Activated B cell treated with CpG ODN at 0.5 μM for 24 hours (primary cell): ENCODE measurements at places on chromosomes 1 and 21.

- peak; percentile 13 for DNase-seq
Measured at GRCh38 chr21:45279446-45280177, 8.1 kb downstream of the POFUT2 start.

- no peak for DNase-seq
Measured at GRCh38 chr21:38472412-38473108, 25.7 kb downstream of the ERG start.

- no peak for DNase-seq
Measured at GRCh38 chr1:218069180-218069579, 215.9 kb upstream of the RRP15 start.

- DNase-seq: no peak
Measured at GRCh38 chr1:221987860-221988520, 246.1 kb upstream of the DUSP10 start.

DNA sequence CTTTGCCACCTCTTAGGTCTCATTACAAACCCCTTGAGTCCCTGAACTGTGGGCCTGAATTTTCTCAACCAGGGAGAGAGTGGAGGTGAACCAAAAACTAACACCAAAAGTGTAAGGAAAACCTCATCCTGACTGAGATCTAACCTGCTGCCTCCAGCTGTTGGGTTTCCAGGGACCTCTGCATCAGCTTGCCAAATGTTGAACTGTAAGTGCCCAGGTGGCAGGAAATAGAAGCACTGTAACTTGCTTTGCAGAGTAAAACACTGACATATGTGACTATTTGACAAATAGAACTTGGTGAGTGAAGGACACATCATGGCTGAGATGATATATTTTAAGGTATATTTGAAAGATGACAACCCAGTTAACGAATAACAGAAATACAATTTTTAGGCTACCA is 48.4 kb upstream of the NR5A2 start:
- no peak for DNase-seq

DNA sequence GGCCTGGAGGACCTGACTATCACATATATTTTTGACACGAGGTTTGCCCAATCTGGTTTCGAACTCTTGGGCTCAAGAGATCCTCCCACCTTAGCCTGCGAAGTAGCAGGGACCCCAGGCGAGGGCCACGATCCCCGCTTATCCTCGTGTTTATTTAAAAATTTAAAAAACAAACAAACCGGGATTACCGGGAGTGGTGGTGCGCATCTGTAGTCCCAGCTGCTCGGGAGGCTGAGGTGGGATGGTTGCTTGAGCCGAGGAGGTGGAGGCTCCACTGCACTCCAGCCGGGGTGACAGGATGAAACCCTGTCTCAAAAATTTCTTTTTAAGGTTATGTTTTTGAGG is 452 bp upstream of the EXOSC10 start:
- DNase-seq: no peak

- DNase-seq: no peak
Measured at GRCh38 chr1:220407191-220407590, 120.7 kb upstream of the MARK1 start.

- no peak for DNase-seq
Measured at GRCh38 chr1:119895102-119895501, 1.2 kb downstream of the ADAM30 start.

DNA sequence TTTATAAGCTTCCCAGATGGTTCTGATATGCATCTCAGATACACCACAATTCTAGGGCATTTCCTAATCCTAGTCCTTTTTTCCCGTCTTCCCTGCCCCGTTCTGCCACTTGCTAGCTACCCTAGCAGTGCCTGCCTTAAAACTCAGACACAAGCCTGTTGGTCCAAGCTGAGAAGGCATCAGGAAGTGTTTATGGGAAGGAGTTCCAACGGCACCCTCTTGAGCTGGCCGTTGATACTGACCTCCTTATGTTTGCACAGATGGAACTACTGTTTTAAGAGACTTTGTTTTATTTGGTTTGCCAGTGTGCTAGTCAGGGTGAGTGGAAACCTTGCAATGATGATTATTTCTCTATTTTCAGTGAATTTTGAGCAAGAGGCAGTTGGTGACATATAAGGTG is 67.2 kb downstream of the UCK2 start:
- DNase-seq: no peak

DNA sequence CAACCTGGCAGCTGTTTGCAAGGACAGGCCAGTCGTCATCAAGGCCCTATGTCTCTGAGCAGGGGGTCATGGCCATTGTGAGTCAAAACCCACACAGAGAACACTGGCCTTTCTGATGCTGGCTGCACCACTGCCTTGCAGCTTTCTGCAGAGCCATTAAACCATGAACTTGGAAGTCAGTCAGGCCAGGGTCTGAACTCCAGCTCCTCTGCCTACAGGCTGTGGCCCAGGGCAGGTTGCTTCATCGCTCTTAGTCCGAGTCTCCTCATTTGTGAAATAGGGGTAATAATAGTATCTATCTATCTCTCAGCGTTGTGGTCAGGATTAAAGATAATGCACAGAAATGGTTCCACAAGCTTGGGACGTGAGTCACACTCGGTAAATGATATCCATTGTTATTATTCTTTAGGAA is 35.8 kb upstream of the HIVEP3 start:
- no peak for DNase-seq
